ENCODE measurements at places on chromosomes 13 and 19.

- DNase-seq = no peak
Observed at GRCh38 chr19:17254636-17255035, 8.9 kb upstream of the NR2F6 start.

- DNase-seq = no peak
Observed at GRCh38 chr13:61094865-61095264, 320.8 kb downstream of the PCDH20 start.

DNA sequence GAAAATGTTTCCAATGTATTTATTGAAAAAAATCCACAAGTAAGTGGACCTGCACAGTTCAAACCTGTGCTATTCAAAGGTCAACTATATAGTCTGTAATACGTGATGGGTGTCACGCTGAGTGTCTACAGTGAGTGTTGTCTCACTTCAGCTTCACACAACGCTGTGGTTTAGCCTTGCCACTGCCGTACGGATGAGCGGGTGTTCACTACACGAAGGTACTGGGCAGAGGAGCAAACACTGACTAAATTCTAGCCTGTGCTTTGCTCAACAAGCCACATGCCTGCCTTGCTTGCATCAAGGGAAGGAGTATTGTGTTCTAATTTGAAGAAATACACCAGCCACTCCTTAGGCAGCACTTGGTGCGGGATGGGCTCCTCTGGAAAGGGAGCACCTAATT is 3.4 kb upstream of the FFAR3 start:
- no peak for DNase-seq

DNA sequence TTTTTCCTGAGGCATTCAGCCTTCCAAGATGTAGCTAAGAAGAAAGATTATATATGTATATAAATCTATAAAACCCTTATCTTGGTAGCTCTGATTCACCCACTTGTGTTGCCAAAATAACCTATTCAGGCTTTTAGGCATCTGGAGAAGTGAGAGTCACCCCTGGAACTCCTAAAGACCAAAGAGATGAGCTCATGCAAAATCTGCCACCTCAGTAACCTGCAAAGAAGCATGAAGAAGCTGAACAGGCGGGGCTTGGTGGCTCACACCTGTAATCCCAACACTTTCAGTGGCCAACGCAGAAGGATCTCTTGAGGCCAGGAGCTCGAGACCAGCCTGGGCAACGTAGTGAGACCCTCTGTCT is 393.7 kb downstream of the FOXO1 start:
- DNase-seq = no peak

- DNase-seq = no peak
Observed at GRCh38 chr19:32767951-32768679, 48.5 kb downstream of the TDRD12 start.

DNA sequence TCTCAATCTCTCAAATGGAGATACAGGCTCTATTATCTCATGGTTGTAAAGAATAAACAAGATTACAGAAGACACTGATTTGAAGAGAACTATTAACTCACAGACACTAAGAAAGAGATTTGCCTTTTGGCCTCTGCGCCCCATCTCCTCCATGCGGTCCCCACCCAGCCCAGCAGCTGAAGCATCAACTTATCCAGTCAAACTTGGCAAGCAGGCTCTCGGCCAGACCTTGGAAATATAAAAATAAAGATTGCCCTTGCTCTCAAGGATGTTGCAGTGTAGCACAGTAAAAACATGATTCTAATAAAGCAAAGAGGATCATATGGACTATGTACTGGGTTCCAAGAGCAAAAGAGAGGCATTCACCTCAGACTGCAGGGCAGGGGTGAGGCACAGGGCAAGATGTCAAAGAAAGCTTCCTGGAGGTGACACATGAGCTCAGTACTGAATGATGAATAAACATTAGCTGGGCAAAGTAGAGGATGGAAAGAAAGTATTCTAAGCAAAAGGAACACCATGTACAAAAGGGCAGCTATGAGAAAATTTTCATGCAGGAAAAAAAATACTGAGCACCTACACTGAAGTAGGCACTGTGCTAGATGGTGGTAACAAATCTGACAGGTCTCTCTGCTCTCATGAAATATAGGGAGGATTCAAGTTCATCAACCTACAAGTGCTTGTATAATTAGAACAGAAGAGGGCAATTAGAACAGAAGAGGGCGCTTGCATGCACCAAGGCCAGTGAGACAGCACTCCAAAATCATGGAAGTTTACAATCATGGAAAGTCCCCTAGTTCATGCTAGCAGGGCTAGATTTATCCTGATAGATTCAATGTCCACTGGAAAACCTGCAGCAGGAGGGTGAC is 85.0 kb downstream of the SACS start:
- no peak for DNase-seq

- no peak for DNase-seq
Observed at GRCh38 chr13:63517371-63517770, 2101.7 kb upstream of the PCDH20 start.
